ENCODE measurements at places on chromosomes 6 and 20.
A peak's percentile ranks its signal among the peaks of the same experiment; 100 is the strongest.

DNA sequence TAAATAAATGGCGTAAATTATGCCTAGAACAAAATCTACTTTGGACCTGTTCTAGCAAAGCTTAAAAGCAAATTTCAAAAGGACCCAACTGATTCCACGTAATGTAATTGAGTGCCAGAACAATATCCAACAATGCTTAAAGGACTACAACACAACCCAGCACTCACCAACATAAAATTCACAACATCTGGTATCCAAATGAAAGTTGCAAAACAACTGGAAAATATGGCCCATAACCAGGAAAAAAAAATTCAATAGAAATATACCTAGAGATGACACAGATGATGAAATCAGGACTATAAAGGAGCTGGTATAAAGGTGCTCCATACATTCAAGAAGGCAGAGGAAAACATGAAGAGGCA lies 14.1 kb downstream of the TUBB2B start:
- peaks cover 11% of the 10 kb centered on the region for H3K4me1 ChIP-seq
- no peak overlapping the region for H3K27ac ChIP-seq
- no peak overlapping the region for H3K4me3 ChIP-seq
- H3K36me3 ChIP-seq, result no peaks in the 10 kb centered on the region
- DNase-seq, result no peak

DNA sequence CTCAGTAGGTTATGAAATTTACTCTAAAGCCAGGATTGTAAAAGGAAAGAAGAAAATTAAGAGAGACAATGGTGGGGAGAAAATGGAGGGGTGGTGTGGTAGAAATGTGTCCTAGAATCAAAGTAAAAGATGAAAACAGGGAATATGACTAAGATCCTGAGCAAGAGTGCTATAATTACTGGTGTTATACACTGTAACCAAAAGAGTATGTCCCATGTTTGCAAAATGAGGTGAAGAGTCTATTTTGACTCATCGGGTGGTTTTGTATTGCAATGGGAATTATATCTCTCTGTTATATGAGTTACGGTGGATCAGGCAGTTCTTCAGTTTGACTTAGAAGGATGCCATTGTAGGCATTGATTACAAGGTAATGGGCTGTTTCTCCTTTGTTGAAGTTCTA lies 8.5 kb downstream of the L3MBTL3 start:
- DNase-seq, result no peak
- H3K4me1 ChIP-seq, result peaks cover 28% of the 10 kb centered on the region
- H3K27ac ChIP-seq, result no peak overlapping the region
- no peak overlapping the region for H3K4me3 ChIP-seq

- H3K4me1 ChIP-seq, result peaks cover 59% of the 10 kb centered on the region
- no peak for DNase-seq
- H3K4me3 ChIP-seq, result peak overlapping the region; percentile 86
- H3K27ac ChIP-seq, result peak overlapping the region; percentile 92
Observed at GRCh38 chr6:2876210-2877056, 26.7 kb downstream of the SERPINB9 start.

DNA sequence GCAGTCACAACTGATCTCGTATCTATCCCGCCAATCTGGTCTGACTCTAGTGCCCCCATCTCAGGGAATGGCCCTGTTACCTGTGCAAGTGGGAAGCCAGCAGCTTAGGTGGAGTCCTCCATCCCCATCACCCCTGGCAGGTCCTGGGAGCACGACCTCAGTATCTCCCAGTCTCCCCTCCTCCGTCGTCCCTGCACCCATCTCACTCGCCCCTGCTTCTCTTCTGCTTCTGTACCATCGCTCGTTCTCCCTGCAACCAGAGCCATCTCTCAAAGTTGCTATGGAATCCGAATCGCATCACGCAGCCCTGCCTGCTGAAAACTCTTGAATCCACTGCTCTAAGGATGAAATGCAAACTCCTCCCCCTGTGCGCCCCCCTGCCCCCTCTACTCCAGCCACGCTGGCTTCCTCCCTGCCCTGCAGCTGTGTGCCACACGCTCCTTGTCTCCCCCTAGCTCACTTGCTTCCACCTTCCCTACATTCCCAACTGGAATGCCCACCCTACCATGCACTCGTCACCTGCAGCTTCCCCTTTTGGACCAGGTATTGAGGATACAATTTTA lies 64.0 kb upstream of the PTGIS start:
- H3K27me3 ChIP-seq, result no peaks in the 10 kb centered on the region
- peak overlapping the region; percentile 60 for H3K27ac ChIP-seq
- peaks cover 27% of the 10 kb centered on the region for H3K36me3 ChIP-seq
- peaks cover 6% of the 10 kb centered on the region for H3K4me1 ChIP-seq
- no peak overlapping the region for H3K4me3 ChIP-seq

DNA sequence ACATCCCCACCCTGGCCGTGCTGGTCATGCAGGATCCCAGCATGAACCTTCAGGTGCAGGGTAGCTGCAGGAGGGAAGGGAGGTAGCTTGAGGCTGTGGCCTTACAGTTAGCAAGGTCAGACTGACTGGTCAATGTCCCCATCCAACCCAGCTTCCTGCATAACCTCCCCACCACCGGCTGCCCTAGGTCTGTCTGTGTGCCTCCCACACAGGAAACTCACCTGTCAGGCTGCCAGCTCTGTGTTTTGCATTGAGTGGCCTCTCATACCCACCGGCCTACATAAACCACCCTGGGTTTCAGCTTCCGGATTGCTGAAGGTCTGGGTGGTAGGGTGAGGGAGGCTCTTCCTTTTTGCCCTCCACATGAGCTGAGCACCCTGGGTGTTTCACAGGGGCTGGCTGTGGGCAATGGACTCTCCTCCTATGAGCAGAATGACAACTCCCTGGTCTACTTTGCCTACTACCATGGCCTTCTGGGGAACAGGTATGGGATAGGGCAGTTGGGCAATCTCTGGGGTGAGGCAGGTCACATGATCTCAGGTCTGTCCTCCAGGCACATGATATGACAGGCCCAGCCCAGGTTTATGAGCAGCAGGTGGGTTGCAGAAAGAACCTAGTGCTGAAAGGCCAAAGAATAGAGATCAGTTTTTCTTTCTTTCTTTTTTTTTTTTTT lies 1.8 kb downstream of the CTSA start:
- peaks cover 23% of the 10 kb centered on the region for H3K4me1 ChIP-seq
- peak overlapping the region; percentile 17 for H3K27ac ChIP-seq
- H3K4me3 ChIP-seq, result peak overlapping the region; percentile 92
- DNase-seq, result no peak
